NCI-H524 treated with DMSO at 0.1 percent for 48 hours (cell line): ENCODE measurements at places on chromosomes 1 and 21.
A peak's percentile ranks its signal among the peaks of the same experiment; 100 is the strongest.

DNA sequence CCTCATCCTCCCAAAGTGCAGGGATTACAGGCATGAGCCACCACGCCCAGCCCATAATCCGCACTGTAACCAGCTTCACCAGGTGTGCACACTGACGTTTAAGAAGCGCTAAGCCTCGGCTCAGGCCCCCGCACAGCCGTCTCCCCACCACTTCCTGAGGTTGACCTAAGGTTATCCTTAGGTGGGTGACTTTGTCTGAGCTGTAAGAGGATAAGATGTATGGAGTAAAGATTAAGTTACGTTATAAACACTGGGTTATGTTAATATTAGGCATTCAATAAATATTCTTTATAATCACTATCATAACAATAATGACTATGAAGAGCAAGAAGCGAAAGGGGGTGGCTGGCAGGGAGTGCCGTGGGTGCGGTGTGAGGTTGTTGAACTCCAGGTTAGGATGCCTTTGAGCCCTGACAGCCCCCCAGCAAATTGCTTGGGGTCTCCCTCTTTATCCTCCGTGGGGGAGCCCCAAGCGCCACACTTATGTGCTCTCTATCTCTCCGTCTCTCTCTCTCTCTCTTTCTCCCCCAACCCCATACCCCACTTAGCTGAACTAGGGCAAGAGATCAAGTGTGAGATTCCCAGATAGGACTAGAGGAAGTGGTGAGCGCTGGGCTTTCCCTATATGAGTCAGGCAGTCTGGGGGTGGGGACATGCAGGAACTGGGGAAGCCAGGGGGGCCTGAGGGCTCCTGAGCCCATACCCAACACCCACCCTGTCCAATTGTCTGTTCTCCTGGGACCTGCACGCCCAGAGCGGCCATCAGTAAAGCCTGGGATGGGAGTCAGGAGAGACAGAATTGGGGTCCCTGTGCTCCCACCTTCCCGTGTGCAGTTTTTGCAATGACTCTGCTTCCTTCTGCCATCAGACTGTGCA, 7.6 kb downstream of the EFHD2 start:
- no peak for DNase-seq

DNA sequence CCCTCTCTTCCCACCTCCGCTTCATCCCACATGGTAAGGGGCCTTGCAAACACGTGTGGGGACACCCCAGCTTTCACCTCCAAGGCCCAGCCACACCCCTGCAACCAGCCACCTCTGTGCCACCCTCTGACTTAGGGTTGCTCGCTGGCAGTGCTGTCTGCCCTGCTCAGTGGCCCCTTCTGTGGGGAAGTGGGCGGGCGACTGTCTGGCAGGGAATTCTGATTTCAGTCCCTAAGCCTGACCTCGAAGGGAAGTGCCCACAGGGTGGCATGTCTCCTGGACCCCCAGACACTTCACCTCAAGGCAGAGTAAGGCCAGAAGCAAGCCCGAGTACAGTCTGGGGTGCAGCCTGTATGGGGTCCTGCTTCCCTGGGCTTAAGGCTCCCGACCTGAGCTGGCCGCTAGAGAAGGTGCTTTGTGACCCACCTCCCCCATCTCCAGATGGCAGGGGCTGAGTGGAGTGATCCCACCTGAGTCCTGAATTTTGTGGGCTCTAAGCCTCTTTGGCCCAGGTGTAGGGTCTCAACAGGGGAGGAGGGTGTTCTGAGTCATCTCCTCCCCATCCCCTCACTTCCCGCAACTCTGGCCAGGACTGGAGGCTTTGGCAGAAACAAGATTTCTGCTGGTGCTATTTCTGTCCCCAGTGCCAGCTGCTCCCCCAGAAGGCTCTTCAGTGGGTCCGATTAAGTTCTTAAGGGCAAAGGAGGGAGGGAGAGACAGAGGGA, 7.0 kb downstream of the RD3 start:
- peak; percentile 57 for DNase-seq

DNA sequence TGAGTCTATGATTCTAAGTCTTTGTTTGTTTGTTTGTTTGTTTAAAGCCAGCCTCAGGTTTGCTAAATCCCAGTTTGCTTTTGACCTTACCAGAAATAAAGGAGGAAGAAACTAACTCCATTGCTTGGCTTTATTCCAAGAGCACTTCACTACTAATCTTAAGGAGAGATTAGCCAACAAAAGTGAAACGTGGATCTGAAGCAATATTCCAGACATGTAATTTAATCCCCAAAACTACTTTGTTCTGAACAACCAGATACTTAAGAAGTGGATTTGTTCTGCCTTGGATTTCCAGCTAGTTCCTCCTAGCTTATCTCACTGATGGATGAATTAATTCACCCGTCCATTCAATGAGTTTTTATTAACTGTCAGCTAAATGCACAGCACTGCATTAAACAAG, 15.9 kb upstream of the CEP350 start:
- peak; percentile 92 for DNase-seq

DNA sequence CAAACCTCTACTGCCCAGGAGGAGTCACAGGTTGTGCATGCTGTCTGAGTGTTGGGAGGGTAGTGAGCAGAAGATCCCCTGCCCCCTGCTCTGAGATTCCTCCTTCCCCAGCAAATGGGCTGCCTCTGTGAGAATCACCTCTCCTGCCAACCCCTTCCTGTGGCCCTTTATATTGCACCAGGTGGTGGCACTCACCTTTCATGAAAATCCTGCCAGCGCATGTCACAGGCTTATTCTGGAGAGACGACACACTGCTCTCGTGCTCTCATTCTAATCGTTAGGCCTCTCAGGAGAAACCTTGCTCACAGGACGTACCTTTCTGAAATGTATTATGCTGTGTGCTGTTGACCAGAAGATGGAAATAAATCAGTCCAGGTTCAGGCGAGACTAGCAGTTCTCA, 113.7 kb downstream of the RGL1 start:
- DNase-seq, result peak; percentile 8

GRCh38 chr1:23400324-23401114, 24.0 kb downstream of the TCEA3 start:
- DNase-seq, result no peak

- peak; percentile 97 for DNase-seq
These were observed 54.6 kb upstream of the NCAM2 start for GRCh38 chr21:20943561-20943997.

DNA sequence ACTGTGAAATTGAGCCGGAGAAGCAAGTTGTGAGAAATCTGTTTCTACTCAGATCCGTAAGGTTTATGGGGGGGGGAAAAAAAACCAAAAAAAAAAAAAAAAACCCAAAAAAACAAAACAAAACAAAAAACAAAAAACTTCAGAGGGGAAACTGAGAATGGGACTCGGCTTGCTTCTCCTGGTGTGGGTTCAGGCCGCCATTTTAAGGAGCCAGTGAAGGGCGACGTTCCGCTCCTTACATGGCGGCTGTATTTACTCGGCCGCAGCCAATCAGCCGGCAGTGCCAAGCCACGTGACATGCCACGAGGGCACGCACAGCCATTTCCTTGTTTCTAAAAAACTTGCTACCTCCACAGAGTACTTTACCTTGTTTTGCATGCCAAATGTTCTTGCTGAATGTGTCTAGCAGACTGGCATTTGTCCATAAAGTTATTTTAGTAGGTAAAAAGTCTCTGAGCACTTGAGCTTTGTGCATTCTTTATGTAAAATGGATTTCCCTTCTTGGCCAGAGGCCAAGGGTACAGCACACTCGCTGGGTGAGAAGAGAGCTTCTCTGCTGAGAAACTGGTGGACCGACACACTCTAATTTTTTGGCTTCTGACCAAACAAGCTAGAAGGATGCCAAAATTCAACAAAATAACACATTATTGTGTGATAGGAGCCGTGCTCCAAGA, 101.8 kb downstream of the NFIA start:
- no peak for DNase-seq

DNA sequence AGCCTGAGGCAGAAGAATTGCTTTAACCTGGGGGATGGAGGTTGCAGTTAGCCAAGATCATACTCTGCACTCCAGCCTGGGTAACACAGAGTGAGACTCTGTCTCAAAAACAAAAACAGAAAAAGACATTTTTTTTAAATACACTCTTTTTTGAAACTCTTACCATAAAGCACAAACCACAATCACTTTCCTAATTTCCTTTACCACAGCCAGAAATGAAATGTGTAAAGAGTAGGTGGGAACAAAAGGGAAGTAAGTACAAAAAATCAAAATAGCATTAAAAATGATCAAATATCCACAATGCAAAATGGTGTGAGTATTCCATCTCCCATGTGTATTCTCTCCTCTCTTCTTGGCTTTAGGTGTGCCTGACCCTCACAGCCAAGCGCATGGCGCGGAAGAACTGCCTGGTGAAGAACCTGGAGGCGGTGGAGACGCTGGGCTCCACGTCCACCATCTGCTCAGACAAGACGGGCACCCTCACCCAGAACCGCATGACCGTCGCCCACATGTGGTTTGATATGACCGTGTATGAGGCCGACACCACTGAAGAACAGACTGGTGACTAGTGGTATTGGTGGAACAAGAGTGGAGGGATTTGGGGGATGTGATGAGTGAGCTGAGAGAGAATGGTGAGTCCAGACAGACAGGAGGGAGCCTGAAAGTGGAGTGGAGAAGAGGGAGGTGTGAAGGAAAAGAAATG, 14.9 kb downstream of the ATP1A4 start:
- no peak for DNase-seq

DNA sequence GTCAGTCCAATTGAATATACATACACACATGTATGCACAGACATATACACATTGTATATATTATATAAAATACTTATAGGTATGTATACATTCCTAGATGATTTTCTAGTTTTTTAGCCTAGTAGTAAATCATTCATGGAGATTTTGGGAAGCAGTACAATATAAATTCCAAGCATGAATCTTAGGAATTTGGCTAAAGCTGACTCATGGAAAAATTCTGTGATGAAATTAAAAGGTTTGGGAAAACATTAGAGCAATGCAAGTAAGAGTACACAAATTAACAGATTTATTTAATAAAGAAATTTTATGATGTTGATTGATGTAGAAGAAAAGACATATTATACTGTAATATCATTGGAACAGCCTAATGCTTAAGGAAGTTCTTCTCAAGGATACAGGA, 43.7 kb upstream of the PTGFR start:
- DNase-seq, result no peak

- DNase-seq, result no peak
These were observed 5.6 kb downstream of the LPAR3 start for GRCh38 chr1:84887261-84887934.

GRCh38 chr1:201026836-201027235, 3.3 kb upstream of the KIF21B start:
- DNase-seq, result no peak

DNA sequence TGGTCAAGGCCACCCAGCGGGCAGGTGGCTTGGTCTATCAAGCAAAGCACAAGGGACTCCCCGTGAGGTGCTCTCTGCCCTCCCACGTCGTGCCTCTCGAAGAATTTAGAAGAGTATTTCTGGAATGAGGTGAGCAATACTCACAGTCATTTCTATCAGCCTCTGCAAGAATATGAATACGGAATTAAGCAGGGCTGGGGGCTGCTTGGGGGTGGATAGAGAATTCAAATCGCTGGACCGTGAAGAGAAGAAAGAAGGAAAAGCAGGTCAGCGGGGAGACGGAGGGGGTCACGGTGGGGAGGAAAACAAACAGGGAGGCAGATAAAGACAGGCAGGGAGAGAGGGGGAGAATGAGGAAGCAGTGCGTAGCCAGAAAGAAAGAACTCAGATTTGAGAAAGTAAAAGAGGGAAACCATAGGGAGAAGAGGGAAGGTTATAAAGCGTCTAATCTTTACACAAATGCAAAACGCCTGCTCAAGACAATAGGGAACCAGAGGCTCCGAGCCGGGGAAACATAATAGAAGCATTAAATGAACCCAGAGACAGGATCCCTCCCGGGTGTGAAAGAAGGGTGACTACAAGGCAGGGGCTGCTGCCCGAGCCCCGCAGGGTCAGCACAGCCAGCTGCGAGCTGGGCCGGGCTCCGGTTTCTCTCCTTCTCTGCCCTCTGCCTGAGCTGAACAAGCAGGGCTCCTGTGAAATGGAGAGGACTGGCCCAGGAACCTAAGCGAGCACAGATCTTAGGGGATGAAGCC, 2.1 kb upstream of the EDN2 start:
- no peak for DNase-seq

GRCh38 chr21:28899744-28900143, 92.9 kb downstream of the LTN1 start:
- DNase-seq, result no peak

DNA sequence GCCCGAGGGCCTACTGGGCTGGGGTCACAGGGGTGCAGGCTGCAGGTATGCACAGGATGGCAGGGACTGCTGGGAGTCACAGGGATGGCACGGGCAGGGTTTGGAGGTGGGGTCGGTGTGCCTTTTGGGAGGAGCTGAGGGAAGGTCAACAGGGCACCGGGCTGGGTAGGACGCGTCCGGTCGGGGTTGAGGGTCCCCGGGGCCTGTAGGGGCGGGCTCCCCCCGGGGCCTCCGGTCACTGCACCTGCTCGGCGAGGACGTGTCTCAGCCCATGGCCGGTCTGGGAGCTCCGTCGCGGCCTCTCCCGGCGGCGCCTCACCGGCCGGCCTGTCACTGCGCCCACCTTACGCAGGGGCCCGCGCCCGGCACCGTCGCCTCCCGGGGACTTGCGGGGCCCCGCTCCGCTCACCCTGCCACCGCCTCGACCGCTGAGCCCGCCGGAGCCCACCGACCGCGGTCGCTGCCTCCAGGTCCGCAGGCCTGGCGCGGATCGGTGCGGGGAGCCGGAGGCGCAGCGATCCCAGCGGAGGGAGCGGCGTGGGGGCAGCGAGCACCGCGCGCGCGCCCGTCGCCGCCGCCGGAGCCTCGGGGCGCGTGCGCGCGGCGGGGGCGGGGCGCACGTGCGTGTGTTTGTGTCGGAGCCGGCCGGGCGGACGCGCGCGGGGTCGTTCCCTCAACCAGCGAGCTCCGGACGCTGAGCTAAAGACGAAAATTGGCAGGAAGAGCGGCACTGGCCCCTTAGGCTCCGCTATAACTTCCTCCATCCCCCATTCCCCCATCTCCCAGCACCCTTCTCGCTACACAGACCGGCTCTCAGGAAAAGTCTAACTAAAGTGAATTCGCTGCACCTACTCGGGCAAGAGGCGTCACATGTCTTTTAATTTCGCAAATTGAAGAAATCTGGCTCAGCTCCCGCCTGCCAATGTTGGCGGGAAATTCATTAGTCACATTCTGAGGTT, at the start of gene AMIGO1:
AMIGO1 (minus strand) TSS at position 552 of the 959 bp plus-strand sequence. CDS start 815 bp downstream, outside the sequence.
- DNase-seq, result no peak

DNA sequence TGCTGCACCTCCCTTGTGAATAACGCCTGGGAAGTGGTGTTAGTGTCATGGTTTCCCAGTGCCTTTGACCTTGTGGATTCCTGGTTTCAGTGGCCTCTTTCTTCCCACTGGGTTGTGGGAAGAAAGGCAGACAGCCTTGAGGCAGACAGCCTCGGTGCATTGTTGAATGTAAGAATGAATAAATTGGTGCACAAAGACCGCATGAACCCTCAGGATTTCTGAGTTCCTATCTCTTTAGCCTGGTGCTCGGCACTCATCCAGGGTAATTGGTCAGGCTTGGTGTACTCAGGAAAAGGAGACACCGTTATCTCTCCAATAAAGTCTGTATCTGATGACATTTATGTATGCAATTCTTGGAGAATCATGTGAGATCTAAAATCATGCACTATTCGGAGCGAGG, 5.1 kb downstream of the ZNF362 start:
- DNase-seq, result no peak

- DNase-seq, result no peak
These were observed 81.8 kb upstream of the SGIP1 start for GRCh38 chr1:66452162-66452561.

GRCh38 chr1:201718346-201719202, 110.4 kb upstream of the IPO9 start:
- DNase-seq, result no peak

- DNase-seq, result no peak
These were observed 28.8 kb downstream of the DR1 start for GRCh38 chr1:93374334-93375106.
